ENCODE measurements at places on chromosomes 3 and 15. TPM values are rescaled to one million over a fixed set of nuclear protein-coding genes. Genes with fewer than 3 reads are reported as not detected.

Gene MKRN2OS
- not detected for total RNA-seq

Gene ANKRD63
- 0.32 TPM for total RNA-seq

- peaks cover 28% of the 10 kb centered on the region for H3K27me3 ChIP-seq
- no peak for DNase-seq
- no peaks in the 10 kb centered on the region for H3K4me1 ChIP-seq
- no peaks in the 10 kb centered on the region for H3K36me3 ChIP-seq
These were observed 16.4 kb upstream of the BNC1 start for GRCh38 chr15:83300826-83301225.

DNA sequence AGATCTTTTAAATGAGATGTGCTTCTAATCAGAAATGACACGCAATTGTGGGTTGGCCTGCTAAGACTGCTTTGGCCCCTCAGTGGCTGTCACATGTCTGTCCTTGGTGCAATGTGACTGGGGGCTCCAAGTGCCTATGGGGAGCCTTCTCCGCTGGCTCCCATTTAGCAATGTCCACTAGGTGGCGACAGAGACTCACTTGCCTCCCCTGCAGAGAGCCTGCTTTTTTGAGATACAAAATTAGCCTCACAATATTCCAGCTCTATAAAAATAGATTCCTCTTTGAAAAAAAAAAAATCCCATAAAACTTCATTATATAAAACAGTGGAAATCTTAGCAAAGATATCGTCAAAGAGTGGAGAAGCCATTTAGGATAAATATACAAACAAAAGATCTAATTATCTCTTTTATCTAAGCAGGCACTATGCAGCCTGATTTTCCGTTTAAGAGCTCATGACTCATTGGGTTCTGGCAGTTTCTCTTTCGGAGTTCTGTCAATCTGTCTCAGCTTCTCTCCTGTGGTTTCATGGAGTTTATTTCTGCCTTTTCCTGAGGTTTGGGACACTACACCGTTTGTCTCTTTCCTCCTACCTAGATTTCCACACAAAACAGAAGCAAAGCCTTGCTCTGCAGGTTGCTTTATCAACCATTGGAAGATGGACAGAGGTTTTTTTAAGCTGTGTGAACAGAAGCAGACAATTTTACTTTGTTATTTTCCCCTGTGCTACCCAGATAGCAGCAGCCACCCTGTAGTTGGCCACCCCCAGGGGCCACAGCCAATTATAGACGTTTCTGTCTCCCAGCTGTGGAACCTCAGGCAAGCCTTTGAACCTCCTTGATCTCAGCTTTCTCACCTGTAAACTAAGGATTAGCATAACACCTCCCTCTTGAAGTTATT is 68.4 kb upstream of the TNFAIP8L3 start:
- H3K4me1 ChIP-seq = peaks cover 4% of the 10 kb centered on the region
- no peak overlapping the region for H3K27ac ChIP-seq
- peak; percentile 29 for DNase-seq
- peaks cover 9% of the 10 kb centered on the region for H3K27me3 ChIP-seq
- no peak overlapping the region for H3K4me3 ChIP-seq

Gene LTK
- 2.2 TPM for total RNA-seq

GRCh38 chr3:184874709-184875644 is 63.0 kb downstream of the VPS8 start:
- DNase-seq = no peak
- H3K4me1 ChIP-seq = no peaks in the 10 kb centered on the region
- no peak overlapping the region for H3K4me3 ChIP-seq
- no peak overlapping the region for H3K27ac ChIP-seq
- H3K36me3 ChIP-seq = peaks cover 71% of the 10 kb centered on the region

GRCh38 chr3:14488286-14489041 is 51.7 kb downstream of the GRIP2 start:
- no peak overlapping the region for H3K4me3 ChIP-seq
- peaks cover 69% of the 10 kb centered on the region for H3K36me3 ChIP-seq
- no peaks in the 10 kb centered on the region for H3K4me1 ChIP-seq
- no peaks in the 10 kb centered on the region for H3K27me3 ChIP-seq
- DNase-seq = no peak

Gene GHRL
- 2.8 TPM for total RNA-seq

Gene CLDN16
- total RNA-seq = not detected

DNA sequence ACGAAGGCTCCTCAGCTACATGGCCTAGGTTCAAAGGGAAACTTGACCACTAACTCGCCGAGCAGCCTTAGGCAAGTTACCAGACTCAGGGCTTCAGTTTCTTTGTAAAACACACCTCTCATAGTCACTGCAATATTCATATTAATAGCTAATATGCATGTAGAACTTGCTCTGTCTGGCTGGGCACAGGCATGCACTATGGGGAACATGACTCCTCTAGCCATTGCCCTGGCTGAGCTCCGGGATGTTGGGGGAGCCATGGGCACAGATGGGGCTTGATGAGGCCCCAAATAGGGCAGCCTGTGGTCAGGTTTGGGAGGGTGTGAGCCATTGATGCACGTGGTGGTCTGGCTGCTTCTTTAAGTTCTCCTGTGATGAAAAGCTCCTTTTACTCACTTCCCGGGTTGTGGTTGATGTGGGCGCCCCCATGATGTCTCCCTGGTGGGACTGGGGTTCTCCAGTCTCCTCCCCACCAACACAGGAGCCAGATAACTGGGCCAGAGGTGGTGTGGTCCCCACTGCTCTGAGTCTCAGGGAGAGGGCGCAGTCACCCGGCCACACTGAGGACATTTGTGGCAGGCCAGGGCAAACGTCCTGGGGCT is 29.4 kb upstream of the DUSP7 start:
- H3K36me3 ChIP-seq = no peaks in the 10 kb centered on the region
- no peaks in the 10 kb centered on the region for H3K27me3 ChIP-seq
- H3K27ac ChIP-seq = no peak overlapping the region
- peaks cover 8% of the 10 kb centered on the region for H3K4me1 ChIP-seq
- no peak overlapping the region for H3K4me3 ChIP-seq
- DNase-seq = no peak

GRCh38 chr15:29266052-29266582 is 3.5 kb downstream of the NSMCE3 start:
- peak overlapping the region; percentile 16 for H3K27ac ChIP-seq
- peaks cover 46% of the 10 kb centered on the region for H3K4me1 ChIP-seq
- H3K4me3 ChIP-seq = no peak overlapping the region
- DNase-seq = no peak
- H3K27me3 ChIP-seq = no peaks in the 10 kb centered on the region

- no peaks in the 10 kb centered on the region for H3K4me1 ChIP-seq
- no peaks in the 10 kb centered on the region for H3K36me3 ChIP-seq
- DNase-seq = no peak
- H3K27ac ChIP-seq = no peak overlapping the region
- H3K4me3 ChIP-seq = no peak overlapping the region
- no peaks in the 10 kb centered on the region for H3K27me3 ChIP-seq
These were observed 200.5 kb upstream of the LRTM1 start for GRCh38 chr3:55128225-55128823.

DNA sequence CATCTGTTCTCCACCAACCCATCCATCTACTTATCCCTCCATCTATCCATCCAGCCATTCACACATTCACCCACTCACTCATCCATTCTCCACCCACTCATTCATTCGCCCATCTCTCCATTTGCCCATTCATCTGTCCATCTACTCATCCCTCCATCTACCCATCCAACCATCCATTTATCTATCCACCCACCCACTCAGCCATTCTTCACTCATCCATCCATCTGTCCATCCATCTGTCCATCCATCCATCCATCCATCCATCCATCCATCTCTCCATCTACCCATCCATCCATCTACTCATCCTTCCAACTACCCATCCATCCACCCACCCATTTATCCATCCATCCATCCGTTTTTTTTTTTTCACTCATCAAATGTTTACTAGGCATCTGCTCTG is 13.9 kb downstream of the FAM3D start:
- peaks cover 9% of the 10 kb centered on the region for H3K27me3 ChIP-seq
- no peak overlapping the region for H3K4me3 ChIP-seq
- H3K36me3 ChIP-seq = no peaks in the 10 kb centered on the region
- H3K27ac ChIP-seq = no peak overlapping the region
- no peaks in the 10 kb centered on the region for H3K4me1 ChIP-seq

Gene ISLR2
- total RNA-seq = not detected

DNA sequence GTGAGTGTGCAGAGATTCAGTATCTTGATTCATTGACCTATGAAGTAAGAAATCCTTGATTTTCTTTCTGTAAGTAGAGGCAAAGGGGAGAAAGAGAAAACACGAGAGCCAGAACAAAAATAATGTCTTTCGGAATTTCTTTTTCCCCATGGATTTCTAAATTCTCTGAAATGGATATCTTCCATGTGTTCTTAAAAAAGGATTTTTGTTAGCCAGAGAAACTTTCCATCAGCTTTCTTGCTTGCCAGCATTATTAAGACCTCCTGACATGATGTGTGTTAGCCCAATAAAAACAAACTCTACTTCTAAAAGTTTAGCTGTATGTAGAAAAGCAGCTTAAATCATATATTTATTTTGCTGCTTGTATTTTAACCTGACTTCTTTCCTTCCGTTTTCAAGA is 122.3 kb upstream of the AADACL2 start:
- H3K36me3 ChIP-seq = no peaks in the 10 kb centered on the region
- H3K27ac ChIP-seq = no peak overlapping the region

Gene NR1I2
- 1.1 TPM for total RNA-seq

- H3K36me3 ChIP-seq = no peaks in the 10 kb centered on the region
- DNase-seq = no peak
- H3K4me3 ChIP-seq = no peak overlapping the region
- no peak overlapping the region for H3K27ac ChIP-seq
- H3K27me3 ChIP-seq = no peaks in the 10 kb centered on the region
These were observed 192.5 kb downstream of the SHOX2 start for GRCh38 chr3:157913741-157914150.

DNA sequence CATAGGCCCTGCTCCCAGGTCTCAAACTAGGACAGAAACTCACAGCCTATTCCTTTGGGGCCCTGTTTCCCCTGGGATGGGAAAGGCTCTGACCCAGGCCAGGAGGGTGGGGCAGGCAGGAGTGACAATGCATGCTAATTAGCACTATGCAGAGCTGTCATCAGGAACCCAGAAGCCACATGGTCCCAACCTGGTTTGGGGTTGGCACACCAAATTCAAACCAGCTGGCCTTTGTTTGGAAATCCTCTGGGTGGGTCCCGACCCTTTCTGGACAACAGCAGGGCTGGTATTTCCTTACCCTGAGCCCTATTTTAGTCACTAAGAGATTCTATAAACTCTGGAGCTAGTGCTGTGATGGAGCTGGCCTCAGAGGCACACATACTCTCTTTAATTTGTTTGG is 166.2 kb downstream of the LRTM1 start:
- DNase-seq = no peak
- H3K27ac ChIP-seq = no peak overlapping the region
- H3K36me3 ChIP-seq = no peaks in the 10 kb centered on the region
- H3K27me3 ChIP-seq = no peaks in the 10 kb centered on the region
- no peaks in the 10 kb centered on the region for H3K4me1 ChIP-seq

- H3K27ac ChIP-seq = no peak overlapping the region
- no peaks in the 10 kb centered on the region for H3K4me1 ChIP-seq
- no peaks in the 10 kb centered on the region for H3K36me3 ChIP-seq
- no peaks in the 10 kb centered on the region for H3K27me3 ChIP-seq
These were observed 315.0 kb downstream of the OXSM start for GRCh38 chr3:26104851-26105251.

- H3K36me3 ChIP-seq = no peaks in the 10 kb centered on the region
- peaks cover 30% of the 10 kb centered on the region for H3K27me3 ChIP-seq
- peak; percentile 18 for DNase-seq
- H3K4me3 ChIP-seq = peak within 1 kb of the TSS; percentile 80
These were observed at the start of gene ARPP21 for GRCh38 chr3:35639254-35640186. Gene ARPP21 (plus strand): TSS chr3:35639525. CDS start chr3:35681752, 42,227 bp downstream.

DNA sequence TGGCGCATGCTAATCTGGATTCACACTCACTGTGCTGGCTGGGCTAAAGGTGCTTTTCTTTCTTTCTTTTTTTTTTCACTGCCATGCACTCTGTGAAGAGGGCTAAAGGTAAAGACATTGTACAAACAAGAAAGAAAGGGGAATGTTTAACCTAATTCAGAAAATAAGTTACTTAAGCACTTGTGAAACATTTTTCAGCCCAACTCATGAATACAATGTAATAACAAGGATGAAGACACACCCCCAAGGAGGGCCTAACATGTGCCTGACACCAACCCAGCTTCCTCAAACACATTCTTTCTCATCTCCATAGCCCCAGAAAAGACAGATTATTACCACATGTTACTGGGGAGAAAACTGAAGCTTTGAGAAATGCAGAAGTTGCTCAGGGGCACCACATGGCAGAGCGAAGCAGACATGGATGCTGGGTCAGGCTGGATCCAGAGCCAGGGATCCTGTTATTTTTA is 5.7 kb downstream of the STIMATE start:
- H3K4me3 ChIP-seq = peak overlapping the region; percentile 7
- peaks cover 56% of the 10 kb centered on the region for H3K4me1 ChIP-seq
- no peaks in the 10 kb centered on the region for H3K27me3 ChIP-seq
- DNase-seq = no peak

GRCh38 chr15:52362497-52362896 is 66.9 kb upstream of the MYO5C start:
- H3K4me1 ChIP-seq = no peaks in the 10 kb centered on the region
- no peaks in the 10 kb centered on the region for H3K27me3 ChIP-seq
- no peak overlapping the region for H3K4me3 ChIP-seq
- DNase-seq = no peak
- peaks cover 84% of the 10 kb centered on the region for H3K36me3 ChIP-seq

DNA sequence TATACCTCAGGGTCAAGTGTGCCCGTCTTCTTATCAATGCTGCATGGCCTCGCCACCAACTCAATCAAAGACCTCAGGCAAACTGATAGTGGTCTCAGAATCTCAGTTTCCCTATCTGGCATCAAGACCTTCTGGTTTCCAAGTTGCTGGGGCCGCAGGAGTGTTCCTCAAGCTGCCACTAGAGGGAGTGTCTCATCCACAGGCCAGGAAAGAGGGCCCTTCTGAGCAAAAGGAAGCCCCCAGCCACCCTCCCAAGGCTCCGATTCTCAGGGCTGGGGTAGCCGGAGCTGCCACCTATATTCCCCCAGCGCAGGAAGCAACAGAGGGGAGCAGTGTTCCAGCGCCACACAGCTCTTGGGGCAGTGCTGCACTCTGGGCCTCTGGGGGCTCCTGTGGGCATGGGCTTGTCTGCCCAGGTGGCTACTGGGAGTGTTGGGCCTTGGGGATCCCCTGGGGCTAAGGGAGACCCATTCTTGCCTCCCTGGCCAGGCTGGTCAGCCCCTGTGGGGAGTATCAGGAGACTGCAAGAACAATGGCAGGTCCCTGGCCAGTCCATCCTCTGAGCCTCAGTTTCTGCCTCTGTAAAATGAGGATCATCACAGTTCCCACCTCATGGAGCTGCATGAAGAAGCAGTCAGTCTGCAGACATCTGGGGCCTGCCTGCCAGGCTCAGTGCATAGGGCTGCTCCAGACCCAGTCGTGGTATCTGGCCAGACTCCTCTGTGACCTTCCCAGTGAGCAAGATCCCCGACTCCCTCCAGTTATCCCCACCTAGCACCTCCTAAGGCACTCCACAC is 23.4 kb upstream of the SEC13 start:
- peaks cover 5% of the 10 kb centered on the region for H3K4me1 ChIP-seq
- no peaks in the 10 kb centered on the region for H3K36me3 ChIP-seq
- H3K4me3 ChIP-seq = no peak overlapping the region
- peaks cover 2% of the 10 kb centered on the region for H3K27me3 ChIP-seq
- DNase-seq = peak; percentile 50
- no peak overlapping the region for H3K27ac ChIP-seq

All from activated B cell treated with CpG ODN at 0.5 μM for 24 hours (primary cell).